ENCODE measurements at places on chromosomes 5 and 9. TPM values are rescaled to one million over a fixed set of nuclear protein-coding genes. Genes with fewer than 3 reads are reported as not detected.

The SGCD gene
- total RNA-seq: not detected

The PCDHA13 gene
- total RNA-seq: 2.3 TPM

The IFNA21 gene
- not detected for total RNA-seq

The PKD2L2 gene
- total RNA-seq: not detected

The CCNJL gene
- total RNA-seq: 8.4 TPM

The SHB gene
- total RNA-seq: 1.1 TPM

The FGD3 gene
- total RNA-seq: 0.68 TPM

The RGS14 gene
- total RNA-seq: 19.0 TPM

The CDKN2A gene
- not detected for total RNA-seq

The CD274 gene
- total RNA-seq: not detected

The NPR3 gene
- not detected for total RNA-seq

The FABP6 gene
- total RNA-seq: 0.50 TPM

The WDR38 gene
- total RNA-seq: not detected

The ANKRD55 gene
- total RNA-seq: not detected

GRCh38 chr9:103627731-103628130 is 466.4 kb upstream of the SMC2 start:
- DNase-seq: no peak

DNA sequence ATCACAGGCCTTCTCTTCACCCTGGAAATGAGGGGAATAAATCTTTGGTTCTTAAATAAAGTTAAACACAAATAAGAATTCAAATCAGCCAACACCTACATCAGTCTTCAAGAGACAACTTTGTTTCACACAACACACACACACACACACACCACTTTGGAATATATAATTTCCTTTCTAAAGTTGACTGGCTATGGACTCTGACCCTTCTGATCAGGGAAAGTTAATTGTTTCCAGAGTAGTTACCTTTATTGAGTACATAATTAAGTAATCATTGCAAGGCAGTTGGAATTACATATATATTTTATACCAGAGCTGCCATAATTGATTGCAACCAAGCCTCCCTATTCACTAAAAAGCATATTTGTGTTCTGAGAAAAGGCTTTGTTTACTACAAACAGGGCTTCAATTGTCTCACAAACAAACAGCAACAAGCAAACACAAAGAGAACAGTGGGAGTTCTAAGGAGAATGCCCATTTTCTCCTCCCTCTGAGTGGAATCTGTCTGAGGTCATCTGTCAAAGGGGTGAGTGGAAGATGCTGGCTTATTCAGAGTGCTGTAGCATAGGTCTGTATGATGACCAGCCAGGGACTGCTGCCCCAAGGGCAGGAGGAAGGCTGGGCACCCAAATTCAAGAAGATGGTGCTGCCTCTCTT is 136.6 kb downstream of the SEMA6A start:
- DNase-seq: peak; percentile 76

DNA sequence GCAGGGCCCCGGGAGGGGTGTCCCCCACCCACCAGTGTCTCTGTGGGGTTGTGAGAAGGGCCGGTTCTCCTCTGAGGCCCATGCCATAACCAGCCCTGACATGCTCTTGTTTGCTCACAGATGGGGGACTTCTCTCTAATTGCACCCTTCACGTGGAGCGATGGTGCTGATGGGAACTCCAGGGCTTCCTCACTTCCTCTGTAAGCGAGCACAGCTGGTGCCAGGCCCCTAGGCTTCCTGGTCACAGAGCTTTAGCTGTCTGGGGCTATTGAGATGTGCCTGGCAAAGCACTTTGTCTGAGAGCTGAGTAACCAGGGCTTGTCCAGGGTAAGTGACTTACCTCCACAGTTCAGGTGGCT is 36.4 kb downstream of the PHF2 start:
- no peak for DNase-seq

DNA sequence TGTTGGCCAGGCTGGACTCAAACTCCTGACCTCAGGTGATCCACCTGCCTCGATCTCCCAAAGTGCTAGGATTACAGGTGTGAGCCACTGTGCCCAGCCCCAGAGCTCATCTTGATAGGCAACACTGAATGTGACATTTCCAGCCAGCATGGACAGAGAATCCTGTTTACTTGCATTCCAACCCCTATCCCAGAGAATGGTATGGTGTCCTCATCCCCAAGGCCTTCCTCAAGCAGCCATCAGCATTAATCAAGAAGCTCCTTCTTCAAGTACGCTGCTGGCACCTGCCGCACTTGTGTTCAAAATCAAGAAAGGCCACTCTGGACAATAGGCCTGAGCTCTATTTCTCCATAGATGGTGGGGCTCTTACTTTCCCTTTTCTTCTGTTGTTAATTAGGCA is 40.2 kb downstream of the STARD4 start:
- no peak for DNase-seq

- DNase-seq: peak; percentile 59
These were observed 43.3 kb downstream of the ANKRD33B start for GRCh38 chr5:10607023-10607665.

GRCh38 chr5:137395011-137395755 is 103.9 kb downstream of the SPOCK1 start:
- DNase-seq: no peak

- no peak for DNase-seq
These were observed 50.3 kb upstream of the VPS13A start for GRCh38 chr9:77127071-77127470.

DNA sequence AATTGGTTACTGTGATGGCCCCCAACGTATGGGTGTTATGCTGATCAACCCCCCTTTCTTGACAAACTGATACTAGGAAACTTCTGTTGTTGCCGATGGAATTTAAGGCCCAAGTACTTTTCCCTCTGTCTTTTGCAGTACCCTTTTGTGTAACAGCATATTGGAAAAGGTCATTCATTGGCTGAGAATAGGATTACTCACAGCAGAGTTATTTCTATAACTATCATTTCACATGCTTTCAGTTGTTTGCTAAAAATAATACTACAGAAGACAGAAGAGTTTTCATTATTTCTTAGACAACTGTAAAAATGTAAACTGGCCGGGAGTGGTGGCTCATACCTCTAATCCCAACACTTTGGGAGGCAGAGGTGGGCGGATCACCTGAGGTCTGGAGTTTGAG is 329.5 kb downstream of the KIAA0825 start:
- DNase-seq: no peak

- DNase-seq: no peak
These were observed 291.1 kb downstream of the TRIM32 start for GRCh38 chr9:116978155-116978554.

DNA sequence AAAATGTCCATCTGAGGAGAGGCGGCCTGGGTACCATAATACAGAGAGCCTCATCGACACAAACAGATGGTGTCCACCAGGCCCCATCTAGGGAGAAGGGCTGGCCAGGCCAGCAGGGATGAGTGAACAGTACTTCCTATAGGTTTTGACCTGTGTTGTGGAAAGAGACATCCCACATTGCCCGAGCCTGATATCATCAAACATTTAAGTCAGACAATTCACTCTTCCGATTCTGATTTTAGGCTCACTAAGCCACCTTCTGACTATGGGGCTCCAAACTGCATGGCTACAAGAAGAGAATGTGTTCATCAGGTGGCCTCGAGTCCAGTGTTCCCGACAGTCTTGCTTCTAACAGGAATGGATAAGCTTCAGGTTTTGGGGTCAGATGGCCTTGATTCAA is 38.9 kb downstream of the SLC22A5 start:
- no peak for DNase-seq

DNA sequence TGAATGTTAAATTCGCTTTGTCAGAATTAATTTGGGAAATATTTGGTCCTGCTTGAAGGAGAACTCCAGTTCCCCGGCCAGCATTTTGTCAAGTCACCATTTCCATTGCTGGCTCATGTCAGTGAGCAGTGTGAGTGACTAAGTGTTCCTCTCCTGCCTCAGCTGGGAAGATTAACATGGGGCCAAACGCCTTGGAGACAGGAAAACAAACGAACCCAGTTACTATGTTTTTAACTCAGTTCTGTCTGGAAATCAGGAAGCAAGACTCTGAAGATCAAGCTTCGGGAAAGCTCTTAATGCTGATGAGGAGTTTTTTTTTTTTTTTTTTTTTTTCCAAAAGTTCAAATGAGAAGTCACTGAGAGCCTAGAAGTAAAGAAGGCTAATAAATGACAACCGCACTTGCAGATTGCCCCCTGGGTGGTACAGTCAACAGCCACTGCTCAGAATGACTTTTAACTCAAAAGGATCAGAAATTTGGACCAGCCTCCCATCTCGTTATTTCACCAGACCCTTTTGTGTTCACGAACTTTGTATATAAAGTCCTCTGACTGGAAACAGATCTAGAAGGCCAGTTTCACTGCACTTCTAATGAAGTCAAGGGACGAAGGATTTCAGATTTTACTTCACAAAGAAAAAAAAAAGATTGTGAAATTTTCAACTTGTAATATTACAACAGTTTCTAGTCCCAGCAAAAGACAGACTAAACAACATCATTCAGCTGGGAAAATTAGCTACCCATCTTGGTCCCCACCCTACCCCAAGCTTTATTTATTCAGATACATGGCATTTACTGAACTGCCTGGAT is 121.3 kb downstream of the LHFPL2 start:
- DNase-seq: peak; percentile 40

DNA sequence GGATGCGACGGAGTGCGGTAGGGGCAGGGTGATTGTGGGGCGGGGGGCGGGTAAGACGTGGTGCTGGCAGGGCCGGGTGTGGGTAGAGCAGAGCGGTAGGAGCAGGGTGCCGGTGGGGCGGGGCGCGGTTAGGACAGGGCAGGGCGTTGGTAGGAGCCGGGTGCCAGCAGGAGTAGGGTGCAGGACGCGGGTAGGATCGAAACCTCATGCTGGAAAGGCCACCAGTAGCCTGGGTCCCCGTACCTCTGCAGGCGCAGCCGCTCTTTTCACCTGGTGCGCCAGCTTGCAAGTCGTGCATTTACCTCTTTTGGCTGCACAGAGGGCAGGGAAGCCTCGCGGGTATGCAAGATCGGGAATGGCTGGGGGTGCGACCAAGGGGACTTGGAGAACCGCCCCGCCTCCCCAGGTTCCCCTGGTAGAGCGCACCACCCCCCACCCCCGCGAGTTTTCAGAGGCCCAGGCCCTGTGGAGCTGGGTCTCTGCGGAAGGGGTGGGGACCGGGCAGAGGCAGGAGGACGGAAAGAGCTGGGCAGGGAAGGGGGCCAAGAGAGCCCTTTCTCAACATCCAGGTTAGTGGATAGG is 104.8 kb upstream of the SIMC1 start:
- DNase-seq: peak; percentile 25

- no peak for DNase-seq
These were observed 15.8 kb downstream of the MRPL22 start for GRCh38 chr5:154956712-154957111.

- peak; percentile 56 for DNase-seq
These were observed 27.5 kb downstream of the GPX3 start for GRCh38 chr5:151047814-151048425.

DNA sequence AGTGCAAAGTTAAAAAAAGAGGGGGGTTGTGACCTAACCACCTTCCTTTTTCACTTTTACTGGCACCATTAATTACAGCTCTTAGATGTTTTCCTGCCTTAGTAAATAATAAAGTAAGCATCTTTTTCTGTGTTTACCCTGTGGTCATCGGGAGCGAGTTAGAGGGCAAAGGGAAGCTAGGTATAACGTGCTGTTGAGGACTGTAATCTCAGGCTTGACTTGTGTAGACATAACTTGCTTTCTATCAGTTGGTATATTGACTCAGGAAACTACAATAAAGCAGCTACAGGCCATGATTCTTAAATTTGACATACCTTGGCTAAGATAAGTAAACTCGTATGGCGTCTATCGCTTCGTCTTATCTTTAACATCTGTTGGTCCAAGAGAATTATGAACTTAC is 509.8 kb upstream of the CHD1 start:
- no peak for DNase-seq

DNA sequence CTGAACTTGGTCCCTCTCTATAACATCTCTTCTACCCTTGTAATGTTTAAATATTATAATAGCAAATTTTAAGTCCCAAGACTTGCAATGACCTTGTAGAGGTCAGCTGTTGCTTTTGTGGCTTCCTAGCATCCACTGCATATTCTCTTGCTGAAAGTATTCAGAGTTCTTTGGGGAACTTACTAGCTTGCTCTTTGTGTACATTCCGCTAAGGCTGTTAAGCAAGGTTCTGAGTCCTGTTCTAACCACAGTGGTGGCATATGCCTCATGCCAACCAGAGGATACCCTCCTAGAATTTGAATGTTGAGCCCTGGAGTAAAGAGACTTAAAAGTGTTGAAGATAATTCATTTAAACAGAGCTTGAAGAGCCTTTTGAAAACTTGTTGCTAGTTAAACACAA is 570.9 kb downstream of the TLE1 start:
- DNase-seq: no peak

DNA sequence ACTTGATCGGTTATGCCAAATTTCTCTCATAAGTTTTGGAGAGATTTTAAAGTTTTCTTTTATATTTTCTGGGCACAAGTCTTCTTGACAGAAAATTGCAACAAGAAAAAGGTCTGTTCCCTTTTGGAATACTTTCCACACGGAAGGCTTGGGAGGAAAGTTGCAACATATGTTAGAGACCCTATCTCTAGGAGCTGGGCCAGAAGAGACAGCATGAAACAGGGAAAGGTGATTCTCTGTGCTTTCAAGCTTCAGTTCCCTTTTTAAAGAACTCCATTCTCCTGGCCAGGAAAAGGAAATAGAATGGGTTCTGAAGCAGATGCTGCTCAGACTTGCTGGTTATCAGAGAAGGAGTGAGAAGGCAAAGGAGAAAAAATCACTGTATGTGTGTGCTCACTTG is 368.3 kb downstream of the SPATA31D1 start:
- no peak for DNase-seq

- no peak for DNase-seq
These were observed 18.1 kb downstream of the COL5A1 start for GRCh38 chr9:134659688-134660131.

DNA sequence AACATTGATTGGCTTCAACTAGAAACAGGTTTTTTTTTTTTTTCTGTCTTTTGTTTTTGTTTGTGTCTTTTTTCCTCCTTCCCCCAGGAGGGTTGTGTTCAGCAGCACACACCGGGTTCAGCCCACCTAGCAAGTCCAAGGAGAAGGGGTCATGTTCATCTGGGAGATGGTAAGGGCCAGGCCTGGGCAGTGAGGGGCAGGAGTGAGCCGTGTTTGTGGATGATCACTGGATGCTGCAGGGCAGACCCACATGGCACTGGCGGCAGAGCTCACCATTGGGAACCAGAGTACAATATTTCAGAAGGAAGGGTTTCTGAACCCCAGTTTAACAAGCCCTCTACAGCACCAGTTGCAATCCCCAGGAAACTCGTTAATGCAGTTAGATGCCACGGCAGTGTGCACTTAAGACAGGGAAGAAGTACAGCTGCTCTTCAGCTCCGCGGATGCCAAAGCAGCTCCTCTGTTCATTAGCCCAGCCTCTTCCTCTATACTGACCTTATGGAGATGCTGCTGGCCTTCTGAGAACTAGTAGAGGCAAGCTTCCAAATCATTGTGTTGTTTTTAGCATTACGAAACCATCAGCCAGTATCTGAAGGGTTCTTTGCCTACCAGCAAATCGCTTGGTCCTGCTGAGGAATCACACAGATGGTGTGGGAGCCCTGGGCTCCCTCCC is 508.2 kb upstream of the WWC1 start:
- no peak for DNase-seq

GRCh38 chr5:24444414-24444813 is 200.4 kb downstream of the CDH10 start:
- DNase-seq: no peak

- DNase-seq: no peak
These were observed 151.8 kb downstream of the MUSK start for GRCh38 chr9:110820381-110820780.

GRCh38 chr5:77981820-77982219 is 205.7 kb upstream of the TBCA start:
- no peak for DNase-seq

GRCh38 chr9:89225036-89225435 is 46.4 kb upstream of the SHC3 start:
- no peak for DNase-seq

- peak; percentile 37 for DNase-seq
These were observed at the start of gene CFAP157 for GRCh38 chr9:127706836-127707241. TSS of gene CFAP157 (plus strand) at chr9:127706988. CDS start at chr9:127707032, 44 bp downstream.

- DNase-seq: no peak
These were observed 154.9 kb downstream of the GAPVD1 start for GRCh38 chr9:125416517-125416916.

All from neural progenitor cell (in vitro differentiated cells).